ENCODE measurements at places on chromosomes 12 and 14.

DNA sequence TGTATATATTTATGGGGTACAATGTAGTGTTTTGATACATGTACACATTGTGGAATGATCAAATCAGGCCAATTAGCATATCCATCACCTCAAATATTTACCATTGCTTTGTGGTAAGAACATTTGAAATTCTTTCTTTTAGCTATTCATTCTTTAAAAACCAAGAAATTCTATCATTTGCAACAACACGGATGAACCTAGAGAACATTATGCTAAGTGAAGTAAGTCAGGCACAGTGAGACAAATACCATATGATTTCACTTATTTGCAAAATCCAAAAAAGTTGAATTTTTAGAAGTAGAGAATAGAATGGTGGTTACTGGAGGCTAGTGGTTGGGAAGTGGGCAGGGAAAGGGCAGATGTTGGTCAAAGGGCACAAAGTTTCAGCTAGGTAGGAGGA lies 129.3 kb upstream of the PTPRQ start:
- no peak for DNase-seq

GRCh38 chr12:55548756-55549155 lies 646 bp upstream of the OR6C4 start:
- no peak for DNase-seq

DNA sequence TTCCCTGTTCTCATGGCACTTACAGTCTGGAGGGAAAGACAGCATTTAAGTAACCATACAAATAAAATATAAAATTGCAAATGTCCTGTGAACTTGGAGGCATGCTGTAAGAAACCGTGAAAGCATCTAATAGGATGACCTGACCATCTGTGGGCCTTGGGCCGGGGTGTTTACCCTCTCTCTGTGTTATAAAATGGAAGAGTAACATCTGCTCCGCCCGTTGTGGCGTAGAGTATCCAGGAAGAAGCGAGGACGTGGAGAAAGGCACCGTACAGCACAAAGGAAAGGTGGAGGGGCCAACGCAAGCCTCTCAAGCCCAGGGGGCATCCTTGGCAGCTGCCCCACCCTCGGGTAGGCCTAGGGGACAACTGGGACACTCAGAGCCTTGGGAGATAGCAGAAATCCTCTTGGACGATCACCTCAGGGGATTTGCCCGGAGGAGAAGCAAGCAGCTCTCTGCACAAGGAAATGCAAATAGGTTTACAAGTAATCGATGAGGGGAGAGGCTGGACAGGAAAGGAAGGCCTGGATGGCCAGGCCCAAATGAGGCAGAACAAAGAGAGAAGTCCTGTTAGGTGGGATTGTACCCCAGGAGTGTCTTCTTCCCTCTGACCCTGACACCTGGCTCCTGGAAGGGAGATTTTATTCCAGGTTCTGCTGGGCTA lies 26.2 kb downstream of the VSX2 start:
- DNase-seq, result peak; percentile 73

- DNase-seq, result no peak
Observed at GRCh38 chr12:77064896-77065360, 441 bp downstream of the E2F7 start.

DNA sequence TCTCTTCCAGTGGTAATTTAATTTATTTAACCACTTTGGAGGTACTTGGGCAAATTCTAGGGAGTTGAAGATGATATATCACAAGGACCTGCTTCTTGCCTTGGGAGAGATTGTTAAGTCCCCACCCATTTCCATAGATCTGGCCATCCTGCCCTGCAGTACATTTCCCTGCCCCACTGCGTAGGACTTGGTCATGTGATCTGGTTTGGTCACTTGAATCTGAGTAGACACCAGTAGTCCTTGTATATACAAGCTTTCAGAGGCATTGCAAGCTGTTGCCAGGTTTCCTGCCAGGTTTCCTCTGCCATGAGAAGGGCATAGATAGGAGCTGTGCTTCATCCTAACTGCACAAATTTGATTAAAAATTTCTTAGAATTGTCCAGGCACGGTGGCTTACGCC lies 200.0 kb downstream of the ADAMTS20 start:
- no peak for DNase-seq

GRCh38 chr14:91100102-91100501 lies 13.8 kb upstream of the DGLUCY start:
- no peak for DNase-seq

- DNase-seq, result no peak
Observed at GRCh38 chr12:122013791-122014590, 7.7 kb upstream of the BCL7A start.

DNA sequence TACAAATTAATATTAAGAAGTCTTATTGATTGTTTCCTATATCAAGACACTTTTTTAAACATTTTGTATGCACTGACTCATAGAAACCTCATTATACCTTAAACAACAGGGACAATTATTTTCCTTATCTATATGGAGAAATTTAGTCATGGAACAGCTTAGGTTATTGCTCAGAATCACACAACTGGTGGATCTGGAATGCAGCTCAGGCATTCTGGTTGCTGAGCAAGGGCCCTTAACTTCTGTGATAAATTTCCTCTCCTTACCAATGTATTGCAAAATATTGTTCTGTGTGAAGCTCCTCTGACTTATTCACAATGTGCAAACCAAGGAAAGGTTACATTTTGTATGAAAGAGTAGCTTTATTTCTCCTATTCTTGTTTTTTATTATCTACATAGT lies 817.8 kb downstream of the LRFN5 start:
- no peak for DNase-seq

- no peak for DNase-seq
Observed at GRCh38 chr12:105257321-105257728, 21.4 kb upstream of the APPL2 start.

DNA sequence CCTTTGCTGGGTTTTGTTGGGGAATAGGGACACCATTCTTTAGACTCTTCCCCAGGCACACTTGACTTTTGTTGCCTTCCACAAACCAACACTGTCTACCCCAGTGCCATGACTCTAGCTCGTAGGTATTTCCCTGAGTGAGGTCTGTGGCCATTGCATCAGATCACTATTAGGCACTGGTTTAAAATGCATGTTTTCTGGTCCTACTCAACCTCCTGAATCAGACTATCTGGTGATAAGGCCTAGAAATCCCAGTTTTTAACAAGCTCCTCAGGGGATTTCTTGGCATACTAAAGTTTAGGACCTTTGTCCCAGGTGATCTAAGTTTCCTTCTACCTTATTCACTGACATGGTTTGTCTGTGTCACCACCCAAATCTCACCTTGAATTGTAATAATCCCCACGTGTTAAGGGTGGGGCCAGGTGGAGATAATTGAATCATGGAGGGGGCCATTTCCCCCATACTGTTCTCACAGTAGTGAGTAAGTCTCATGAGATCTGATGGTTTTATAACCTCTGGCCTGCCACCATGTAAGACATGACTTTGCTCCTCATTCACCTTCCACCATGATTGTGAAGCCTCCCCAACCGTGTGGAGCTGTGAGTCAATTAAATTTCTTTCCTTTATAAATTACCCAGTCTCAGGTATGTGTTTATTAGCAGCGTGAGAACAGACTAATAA lies 87.8 kb upstream of the PSMC1 start:
- no peak for DNase-seq

GRCh38 chr14:23861666-23862065 lies 91.9 kb upstream of the DHRS4 start:
- DNase-seq, result no peak

DNA sequence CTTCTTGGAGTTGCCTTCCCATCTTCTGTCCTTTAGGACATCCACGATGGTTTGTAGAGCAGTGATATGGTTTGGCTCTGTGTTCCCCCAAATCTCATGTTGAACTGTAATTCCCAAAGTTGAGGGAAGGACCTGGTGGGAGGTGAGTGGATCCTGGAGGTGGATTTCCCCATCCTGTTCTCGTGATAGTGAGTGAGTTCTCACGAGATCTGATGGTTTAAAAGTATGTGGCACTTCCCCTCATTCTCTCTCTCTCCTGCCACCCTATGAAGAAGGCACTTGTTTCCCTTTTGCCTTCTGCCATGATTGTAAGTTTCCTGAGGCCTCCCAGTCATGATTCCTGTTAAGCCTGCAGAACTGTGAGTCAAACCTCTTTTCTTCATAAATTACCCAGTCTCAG lies 99.2 kb downstream of the BRMS1L start:
- no peak for DNase-seq

DNA sequence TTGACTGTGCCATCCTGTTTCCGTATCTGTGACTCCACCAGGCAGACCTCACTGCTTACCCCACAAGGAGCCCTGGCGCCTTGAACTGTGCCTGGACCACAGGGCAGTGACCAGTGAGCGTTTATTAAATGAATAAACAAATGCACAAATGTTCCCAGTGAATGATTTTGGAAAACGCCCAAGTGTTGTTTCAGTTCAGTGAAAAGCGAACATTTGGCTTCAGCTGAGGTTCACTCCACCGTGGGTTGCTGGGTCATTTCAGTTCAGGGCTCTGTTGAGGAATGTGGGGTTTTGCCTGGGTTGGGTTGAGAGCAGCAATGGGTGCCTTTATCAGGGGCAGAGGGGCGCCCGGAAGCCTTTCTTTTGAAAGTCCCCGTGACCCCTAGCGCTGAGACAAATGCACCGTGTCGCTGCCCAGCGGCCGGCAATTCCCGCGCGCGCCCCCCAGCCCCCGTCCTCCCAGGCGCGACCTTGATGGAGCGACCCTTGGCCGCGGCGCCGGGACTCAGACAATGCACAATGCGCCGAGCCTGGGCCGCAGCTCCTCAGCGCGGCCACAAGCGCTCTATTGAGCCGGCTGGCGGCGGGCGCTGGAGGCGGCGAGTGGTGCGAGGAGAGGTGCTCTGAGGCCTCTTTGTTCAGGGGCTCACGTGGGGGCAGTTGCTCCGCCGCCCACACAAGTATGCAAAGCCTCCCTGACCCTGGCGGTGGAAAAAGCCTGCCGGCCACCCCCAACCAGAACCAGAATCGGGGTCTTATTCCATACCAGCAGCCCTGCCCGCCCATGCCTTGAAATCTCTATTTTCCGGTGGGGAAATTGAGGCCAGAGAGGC lies 40.5 kb upstream of the CLMN start:
- DNase-seq, result no peak

DNA sequence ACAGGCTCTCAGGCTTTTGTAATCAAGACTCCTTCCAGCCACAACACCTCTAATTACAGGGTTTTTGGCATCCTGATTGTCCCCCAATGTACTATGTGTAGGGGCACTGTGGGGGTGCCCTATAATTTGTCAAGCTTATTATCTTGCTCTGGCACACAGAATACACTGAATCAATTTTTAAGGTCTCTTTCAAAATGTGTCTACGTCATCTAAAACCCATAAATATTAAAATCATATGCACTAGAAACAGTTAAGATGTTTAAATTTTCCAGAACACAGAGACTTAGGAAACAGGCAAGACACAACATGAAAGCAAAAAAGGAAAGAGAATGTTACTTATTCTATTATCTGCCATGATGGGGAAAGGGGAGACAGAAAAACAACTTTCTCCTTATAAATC lies 665.7 kb downstream of the NRXN3 start:
- no peak for DNase-seq

DNA sequence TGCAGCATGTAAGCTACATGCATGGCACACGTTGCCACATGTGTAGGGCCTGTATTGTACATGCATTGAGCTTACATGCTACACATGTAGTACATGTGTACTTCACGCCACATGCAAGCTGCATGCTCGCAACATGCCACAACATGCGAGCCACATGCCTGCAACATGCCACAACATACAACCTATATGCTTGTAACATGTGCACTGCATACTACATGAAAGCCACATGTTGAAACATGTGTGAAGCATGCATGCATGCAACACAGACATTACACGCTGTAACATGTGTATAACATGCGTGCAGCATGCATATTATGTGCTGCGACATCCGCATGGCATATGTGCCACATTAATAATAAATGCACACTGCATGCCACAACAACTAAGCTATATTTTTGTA lies 9.1 kb upstream of the TMTC1 start:
- no peak for DNase-seq

DNA sequence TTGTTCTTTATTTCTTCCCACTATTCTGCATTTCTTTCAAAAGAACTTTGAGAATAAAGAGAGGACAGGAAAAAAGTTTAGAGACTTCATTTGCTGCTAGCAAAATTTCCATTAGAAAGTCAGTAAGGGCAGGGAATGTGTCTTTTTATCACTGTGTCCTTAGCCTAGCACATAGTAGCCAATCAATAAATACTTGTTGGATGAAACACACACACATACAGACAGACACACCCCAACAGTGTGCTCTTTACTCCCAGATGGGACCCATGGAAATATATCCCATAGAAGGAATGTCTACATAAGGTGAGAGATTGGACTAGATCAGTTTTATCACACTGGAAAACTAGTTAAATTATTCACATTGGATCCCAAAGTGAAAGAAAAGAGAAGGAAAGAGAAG lies 21.1 kb upstream of the ARID2 start:
- no peak for DNase-seq

GRCh38 chr12:54444206-54444605 lies 25.1 kb upstream of the ITGA5 start:
- DNase-seq, result no peak

GRCh38 chr14:44699391-44699790 lies 192.3 kb upstream of the FSCB start:
- DNase-seq, result no peak

Data from NCI-H524 treated with DMSO at 0.1 percent for 48 hours (cell line).